Fibroblast of upper back skin (primary cell): ENCODE measurements at places on chromosomes 5 and 9.

DNA sequence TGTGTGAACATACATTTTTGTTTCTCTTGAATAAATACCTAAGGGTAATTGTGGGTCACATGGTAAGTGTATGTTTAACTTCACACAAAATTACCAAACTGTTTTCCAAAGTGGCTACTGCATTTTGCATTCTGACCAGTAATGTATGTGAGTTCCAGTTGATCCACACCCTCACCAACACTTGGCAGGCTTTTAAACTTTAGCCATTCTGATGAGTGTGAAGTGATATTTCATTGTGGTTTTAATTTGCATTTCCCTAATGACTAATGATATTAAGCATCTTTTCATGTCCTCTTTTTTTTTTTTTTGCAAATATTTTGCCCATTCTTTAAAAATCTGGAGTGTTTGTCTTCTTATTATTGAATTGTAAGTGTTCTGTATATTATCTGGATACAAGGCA lies 53.5 kb upstream of the MAST4 start:
- no peak for DNase-seq

GRCh38 chr5:82560561-82560960 lies 282.4 kb upstream of the RPS23 start:
- DNase-seq: no peak

DNA sequence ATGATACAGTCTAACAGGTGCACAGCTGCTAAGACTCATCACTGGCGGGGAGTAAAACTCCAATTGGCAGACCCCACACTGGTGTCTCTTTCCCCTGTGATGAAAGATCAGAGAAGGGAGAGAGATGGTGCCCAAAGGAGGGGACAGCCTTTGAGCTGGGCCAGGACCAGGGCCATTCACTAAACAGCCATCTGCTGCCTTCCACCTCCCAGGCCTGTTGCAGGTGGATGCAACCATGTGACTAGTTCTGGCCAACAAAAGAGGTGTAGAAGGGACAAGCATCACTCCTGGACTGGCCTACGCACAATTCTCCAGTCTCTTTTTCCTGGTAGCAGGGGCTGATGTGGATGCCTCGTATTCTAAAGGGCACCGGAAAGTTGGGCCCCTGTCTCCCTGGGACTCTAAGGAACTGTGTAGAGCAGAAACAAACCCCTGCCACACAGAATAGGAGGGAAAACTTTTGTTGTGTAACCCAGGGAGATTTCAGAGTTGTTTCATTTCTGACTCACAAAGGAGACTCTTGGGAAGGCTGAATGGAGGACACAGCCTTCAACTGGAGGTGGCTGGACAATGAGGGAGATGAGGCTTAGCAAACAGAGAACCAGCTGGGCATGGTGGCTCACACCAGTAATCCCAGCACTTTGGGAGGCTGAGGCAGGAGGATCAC lies 26.9 kb downstream of the TNIP1 start:
- DNase-seq: no peak

- DNase-seq: no peak
These were observed 52.2 kb downstream of the PTCD2 start for GRCh38 chr5:72372331-72372730.

- DNase-seq: no peak
These were observed 12.2 kb upstream of the CARD19 start for GRCh38 chr9:93083592-93084470.

- DNase-seq: no peak
These were observed 629.8 kb downstream of the EFNA5 start for GRCh38 chr5:107040907-107041306.

DNA sequence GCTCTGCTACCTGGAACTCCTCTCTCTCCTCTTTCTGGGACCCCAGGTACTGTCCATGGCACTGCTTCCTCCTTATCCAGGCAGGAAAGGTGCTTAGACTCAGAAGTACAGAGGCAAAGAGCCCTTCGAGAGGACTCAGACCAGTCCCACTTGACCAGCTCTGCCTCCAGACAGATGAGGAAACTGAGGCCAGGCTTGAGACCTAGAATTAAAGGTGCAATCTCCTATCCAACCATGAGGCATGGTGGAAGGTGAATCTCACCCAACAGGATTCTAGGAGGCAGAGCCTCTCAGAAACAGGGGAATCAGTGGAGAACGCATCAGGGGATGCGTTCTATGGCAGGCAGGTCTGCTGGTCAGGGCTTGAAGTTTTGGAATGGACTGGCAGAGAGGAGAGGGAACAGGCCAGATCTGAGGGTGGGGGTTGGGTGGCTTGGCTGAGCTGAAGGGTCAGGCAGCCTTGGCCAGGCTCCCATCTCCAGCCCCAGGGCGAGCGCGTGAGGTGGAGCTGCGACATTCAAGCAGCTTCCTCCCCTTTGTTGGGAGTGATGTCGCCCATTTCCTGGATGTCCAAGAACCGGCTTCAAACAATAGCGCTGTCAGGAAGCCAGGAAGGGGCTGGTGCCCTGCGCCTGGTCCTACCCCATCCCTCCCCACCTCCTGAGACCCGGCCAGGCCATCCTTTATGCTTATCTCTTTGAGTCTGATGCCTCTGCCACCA lies 26.2 kb downstream of the NDUFA8 start:
- no peak for DNase-seq

GRCh38 chr5:149488645-149489306 lies 62.5 kb downstream of the CSNK1A1 start:
- DNase-seq: no peak

- no peak for DNase-seq
These were observed 186.8 kb downstream of the TMEM161B start for GRCh38 chr5:88081877-88082276.

DNA sequence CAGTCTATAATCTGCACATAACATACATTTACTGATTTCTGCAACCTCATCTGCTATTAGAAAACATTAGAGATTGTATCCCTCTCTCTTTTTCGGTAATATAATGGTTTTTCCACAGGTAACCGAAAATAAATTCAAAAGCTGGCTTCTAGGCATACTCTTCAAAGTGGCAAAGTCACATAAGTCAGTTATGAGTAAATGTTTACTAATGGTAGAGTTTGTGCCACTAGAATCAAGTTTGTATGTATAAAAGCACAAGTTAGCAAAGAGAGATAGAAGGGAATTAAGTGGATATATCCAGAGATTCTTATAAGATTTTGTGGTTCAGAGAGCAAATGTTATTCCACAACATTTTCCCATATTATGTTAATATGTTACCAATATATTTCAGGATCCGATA lies 86.9 kb downstream of the MYO10 start:
- DNase-seq: no peak

DNA sequence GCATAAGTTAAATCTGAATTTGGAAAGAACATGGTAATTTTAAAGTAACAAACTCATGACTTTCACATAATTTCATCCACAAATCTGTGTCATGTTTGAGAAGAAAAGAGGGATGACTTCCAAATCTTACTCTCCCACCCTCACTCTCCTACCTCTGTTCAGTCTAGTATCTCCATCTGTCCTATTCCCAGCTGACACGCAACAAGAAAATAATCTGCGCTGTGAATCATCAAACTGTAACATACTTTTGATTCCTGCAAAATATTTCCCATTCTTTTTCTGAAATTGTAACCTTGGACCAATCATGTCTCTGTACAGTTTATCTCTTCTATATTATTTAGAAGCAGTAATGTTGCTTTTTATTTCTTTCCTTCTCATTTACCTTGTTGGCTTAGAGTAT lies 91.4 kb downstream of the SLC12A2 start:
- DNase-seq: peak; percentile 64
